Colonic mucosa (tissue), 4 donors: ENCODE measurements at places on chromosomes 2 and 18.

DNA sequence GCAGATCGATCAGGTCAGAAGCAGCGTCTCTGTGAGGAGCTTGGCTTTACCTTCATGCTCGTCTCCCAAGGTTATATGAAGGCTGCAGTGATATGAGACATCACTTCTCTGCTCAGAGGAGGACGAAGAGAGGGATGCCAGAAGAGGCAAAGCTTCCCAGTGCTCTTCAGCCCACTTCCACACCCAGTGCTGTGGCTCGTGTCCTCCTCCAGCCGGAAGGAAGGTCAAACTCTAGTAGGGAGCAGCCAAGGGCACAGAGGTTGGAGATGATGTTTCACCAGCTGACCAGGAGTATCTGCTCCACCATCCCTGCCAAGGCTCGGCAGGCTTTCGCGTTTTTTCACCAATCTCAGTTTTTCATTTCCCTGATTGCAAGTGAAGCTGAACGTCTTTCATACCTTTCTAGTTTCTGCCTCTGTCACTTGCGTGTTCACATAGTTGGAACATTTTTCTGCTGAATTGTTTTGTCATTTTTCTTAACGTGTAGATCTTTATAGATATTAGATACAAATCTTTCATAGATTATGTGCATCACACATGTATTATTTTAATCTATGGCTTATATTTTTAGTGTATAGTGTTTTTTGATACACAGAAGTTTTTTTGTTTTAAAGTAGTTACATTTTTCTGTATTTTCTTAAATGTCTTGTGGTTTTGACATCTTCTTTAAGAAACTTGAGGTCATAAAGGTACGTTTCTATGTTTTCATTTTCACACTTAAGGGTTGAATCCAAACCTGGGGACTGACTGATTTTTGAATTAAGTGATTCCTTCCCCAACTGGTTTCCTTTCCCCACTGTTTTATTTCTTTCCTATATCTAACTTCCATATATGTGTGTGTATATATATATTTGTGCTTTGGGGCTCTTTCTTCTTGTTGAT, 23.5 kb upstream of the L3MBTL4 start:
- no peak for DNase-seq

DNA sequence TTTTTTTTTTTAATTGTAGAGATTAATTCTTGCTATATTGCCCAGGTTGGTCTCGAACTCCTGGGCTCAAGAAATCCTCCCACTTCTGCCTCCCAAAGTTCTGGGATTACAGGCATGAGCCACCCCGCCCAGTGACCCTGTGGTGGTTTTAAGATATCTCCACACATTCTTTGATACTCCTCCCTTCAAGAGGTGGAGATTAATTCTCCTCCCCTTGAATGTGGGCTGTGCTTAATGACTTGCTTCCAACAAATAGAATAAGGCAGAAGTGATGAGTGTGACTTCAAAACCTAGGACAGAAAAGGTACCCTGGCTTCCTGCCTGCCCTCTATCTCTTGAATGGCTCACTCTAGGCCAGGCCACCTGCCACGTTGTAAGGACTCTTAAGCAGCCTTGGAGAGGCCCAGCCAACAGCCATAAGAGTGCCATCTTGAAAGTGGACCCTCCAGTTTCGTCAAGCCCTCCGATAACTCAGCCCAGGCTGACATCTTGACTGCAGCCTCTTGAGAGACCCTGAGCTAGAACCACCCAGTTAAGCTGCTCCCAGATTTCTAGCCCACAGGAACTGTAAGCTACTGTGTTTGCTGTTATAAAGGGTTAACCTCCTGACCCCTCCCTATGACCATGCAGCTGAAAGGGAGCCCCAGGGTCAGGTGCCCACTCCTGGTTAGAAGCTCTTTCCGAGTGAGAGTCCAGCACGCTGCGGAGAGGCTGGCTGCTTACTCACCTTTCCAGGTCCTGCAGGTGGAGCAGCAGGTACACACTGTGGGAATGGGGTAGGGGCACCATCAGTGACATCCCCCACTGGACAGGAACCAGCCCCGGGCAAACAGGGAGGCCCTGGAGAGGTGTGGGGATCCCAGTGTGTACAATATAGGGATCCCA, 27.6 kb downstream of the MRPL35 start:
- DNase-seq, result no peak

DNA sequence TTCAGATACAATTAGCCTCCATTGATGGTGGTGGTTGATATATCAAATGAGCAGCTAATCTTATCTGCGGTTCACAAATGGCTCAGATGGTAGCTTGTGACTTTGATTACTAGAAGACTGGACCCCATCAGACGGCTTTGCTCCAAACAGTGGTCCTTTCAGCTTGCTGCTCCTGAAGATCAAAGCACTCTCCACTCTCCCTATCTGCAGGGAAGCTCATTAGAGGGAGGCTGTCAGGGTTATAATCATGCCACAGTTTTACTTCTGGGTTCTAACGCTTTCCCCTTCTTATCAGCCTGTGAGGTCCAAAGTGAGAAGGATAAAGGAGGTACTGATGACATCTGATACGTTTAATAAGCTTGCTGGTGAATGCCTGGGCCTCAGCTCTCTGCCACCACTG, 247.1 kb upstream of the NT5C1B start:
- no peak for DNase-seq

- no peak for DNase-seq
These were observed 91.1 kb upstream of the MAPK4 start for GRCh38 chr18:50468807-50469206.

DNA sequence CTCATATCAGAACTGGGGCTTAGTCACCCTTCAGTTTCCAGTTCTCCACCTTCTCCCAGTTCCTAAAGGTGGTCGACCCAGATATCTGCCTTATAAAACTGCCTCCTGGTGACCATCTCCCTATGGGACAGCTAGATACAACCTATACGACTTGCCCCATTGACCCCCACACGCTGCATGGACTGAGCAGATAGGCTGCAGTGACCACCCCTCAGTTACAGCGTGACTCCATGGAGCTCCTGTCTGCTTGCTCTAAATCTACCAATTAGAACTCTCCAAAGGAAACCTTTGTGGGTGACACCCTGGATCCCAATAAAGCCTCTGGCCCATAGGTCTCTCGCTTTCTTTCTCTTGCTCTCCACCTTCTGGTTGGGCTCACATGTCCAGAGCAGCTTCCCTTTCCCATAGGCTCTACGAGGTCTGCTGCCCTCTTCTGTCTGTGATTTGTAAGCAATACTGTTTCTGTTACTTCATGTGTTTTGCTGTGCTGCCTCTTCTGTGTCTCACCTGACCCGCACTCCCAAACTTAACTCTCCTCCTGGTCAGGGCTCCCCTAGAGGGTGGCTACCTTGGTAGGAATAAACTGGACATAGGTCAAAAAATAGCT, 971.3 kb upstream of the FAM98A start:
- DNase-seq, result no peak

DNA sequence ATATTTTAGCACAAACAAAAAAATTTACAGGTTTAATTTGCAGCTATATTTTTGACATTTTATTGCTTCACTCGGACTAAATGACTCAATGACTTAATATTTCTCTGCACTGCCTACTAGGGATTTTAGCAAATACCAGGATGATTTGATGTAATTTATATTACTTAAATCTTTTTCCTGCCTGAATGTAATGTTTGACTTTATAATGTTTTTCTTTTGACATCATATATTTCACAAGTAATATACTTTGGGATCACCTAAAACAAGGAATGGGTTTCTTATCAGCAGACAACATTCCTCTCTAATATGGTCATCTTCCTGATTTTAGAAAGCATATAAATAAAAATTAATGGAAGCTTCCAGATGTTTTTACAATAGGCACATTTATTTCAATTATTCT, 253.2 kb upstream of the EPC2 start:
- no peak for DNase-seq

- no peak for DNase-seq
These were observed 540.6 kb downstream of the STK39 start for GRCh38 chr2:167706800-167707199.

- no peak for DNase-seq
These were observed 80.0 kb downstream of the LYPD1 start for GRCh38 chr2:132589966-132590365.

DNA sequence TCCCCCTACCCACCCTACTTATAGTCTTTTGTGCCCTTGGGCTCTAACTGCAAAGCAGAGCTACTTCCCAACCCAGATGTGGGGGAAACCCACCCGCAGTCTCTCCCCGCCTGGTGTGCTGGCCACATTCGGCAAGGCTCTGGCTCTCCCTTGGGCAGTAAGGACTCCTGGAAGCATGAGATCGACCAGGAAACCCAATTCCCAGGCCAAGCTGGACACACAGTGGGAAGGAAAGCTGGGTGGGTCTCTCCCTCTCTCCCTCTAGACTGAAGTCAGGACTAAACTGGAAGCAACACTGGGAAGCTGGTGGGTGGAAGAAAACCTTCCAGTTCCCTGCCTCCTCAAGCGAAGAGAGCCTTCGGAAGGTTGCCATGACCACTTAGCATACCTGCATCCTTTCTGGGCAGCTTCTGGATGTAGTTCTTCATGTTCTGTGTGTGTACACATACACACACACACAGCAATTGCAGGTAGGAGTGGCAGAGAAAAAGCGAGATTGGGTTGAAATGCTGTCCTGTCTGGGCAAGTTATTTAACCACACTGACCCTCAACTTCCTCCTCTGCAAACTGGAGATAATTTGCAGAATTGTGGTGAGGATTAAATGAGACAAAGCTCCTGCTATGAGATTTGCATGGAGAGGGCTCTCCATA, 33.9 kb downstream of the ZBTB7C start:
- DNase-seq, result no peak

DNA sequence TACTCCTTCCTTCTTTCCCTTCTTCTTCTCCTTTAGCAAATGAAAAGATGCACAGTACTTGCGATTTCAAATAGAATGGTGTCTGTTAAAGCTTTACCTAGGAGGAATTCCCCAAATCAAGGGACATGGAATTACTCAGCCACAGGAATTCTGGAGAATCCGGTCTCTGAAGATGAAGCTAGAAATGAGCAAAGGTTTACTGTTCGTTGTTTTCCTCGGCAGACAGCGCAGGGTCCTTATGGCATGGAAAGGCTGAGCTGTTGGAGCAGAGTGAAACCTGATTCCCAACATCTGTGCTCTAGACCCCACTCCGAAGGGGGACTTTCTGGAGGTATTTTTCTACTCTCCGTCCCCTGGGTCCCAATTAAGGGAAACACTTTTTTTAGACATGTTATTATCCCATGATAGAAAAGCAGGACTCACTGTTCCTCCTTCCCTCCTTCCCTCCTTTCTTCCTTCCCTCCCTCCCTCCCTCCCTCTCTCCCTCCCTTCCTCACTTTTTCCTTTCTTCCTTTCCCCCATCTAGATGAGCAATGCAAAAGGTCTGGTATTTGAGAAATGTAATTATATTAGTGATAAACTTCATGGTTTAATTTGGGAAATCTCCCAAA, 47.1 kb downstream of the CDCA7 start:
- no peak for DNase-seq

DNA sequence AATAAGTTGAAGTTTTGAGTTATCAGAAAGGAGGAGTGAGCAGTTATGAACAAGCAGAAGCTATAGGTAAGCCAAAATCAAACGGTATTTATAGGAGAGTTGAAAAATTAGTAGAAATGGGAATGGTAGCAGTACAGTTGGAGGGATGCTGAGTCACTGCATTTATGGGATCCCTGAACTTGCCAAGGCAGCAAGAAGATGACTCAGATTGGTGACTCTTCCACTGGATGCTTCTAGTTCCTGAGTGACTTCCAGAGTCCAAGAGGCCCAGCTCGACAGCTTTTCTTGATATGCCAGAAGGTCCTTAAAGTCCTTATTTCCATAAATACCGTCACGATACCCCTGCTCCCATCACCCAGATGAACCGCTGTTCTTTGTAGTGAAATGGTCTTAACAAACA, 31.1 kb upstream of the ACTR3 start:
- DNase-seq, result no peak

DNA sequence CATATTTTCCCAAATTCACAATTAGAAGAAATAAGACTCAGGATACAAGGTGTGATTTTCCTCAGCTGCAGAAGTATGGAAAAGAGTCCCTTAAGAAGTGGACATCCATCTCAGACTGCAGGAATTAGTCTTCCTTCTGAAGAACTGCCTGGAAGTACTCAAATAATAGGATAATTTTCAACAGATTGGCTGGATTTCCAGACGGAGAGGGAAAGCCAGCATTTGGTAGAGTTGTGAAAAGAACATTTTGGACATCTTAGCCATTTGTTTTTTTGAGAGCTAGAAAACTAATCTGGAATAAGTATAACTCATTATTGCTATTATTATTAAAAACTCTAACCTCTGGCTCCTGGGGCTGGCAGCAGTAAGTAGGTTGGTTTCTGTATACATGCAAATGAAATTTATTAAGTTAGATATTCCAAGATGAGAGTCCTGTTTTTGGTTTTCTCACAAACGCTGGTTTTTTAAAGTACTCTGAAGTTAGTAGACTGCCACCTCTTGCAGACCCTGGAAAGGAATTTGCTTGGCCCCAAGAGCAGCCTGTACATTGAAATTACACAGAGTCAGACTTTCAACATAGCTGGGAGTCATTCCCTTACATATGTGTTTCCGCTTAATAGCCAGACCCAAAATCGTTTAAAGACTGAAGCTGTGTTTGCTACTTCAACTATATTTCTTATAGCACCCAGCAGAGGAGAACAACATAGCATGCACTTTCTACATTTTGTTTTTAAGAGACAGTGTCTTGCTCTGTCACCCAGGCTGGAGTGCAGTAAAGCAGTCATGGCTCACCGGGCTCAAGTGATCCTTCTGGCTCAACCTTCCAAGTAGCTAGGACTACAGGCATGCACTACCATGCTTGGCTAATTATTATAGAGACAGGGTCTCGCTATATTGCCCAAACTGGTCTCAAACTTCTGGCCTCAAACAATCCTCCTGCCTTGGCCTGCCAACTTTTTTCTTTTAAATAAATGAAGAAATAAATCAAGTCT, 142.4 kb downstream of the THADA start:
- DNase-seq, result no peak

- DNase-seq, result no peak
These were observed 46.0 kb downstream of the CELF4 start for GRCh38 chr18:37519510-37520135.
